Mesothelial cell of epicardium (in vitro differentiated cells): ENCODE measurements at places on chromosomes 3 and 15. TPM values are rescaled to one million over a fixed set of nuclear protein-coding genes. Genes with fewer than 3 reads are reported as not detected.
A peak's percentile ranks its signal among the peaks of the same experiment; 100 is the strongest.

- H3K27me3 ChIP-seq: no peaks in the 10 kb centered on the region
- no peak overlapping the region for H3K4me3 ChIP-seq
- DNase-seq: no peak
- peaks cover 16% of the 10 kb centered on the region for H3K4me1 ChIP-seq
- no peaks in the 10 kb centered on the region for H3K36me3 ChIP-seq
Measured at GRCh38 chr3:141330718-141331376, 37.5 kb upstream of the ZBTB38 start.

GRCh38 chr15:71761649-71762048 lies 48.7 kb upstream of the NR2E3 start:
- peaks cover 54% of the 10 kb centered on the region for H3K36me3 ChIP-seq
- no peak overlapping the region for H3K4me3 ChIP-seq
- peak overlapping the region; percentile 23 for H3K27ac ChIP-seq

DNA sequence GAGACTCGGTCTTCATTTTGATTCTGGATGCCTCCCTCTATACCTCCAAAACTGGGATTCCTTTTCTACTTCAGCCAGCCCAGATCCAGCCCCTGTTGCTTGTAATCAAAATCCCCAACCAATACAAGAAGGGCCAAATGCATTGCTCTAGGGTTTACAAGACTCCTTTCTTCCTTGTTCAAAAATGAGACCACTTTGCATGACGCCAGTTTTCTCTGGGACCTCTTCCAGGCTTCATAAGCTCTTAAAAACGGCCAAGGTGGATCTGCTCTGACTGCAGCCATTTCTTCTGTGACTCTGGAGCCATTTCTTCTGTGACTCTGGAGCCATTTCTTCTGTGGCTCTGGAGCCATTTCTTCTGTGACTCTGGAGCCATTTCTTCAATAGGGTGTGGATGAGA lies 71.9 kb downstream of the ADAMTS17 start:
- H3K27ac ChIP-seq: no peak overlapping the region
- peaks cover 1% of the 10 kb centered on the region for H3K4me1 ChIP-seq
- no peak overlapping the region for H3K4me3 ChIP-seq
- peaks cover 41% of the 10 kb centered on the region for H3K36me3 ChIP-seq

ZIC4 gene
- total RNA-seq: not detected in 3 replicates

GRCh38 chr3:53122933-53123305 lies 7.3 kb downstream of the RFT1 start:
- H3K27me3 ChIP-seq: no peaks in the 10 kb centered on the region
- H3K36me3 ChIP-seq: peaks cover 40% of the 10 kb centered on the region
- H3K27ac ChIP-seq: no peak overlapping the region
- no peak overlapping the region for H3K4me3 ChIP-seq
- H3K4me1 ChIP-seq: no peaks in the 10 kb centered on the region

- peaks cover 16% of the 10 kb centered on the region for H3K4me1 ChIP-seq
- H3K36me3 ChIP-seq: no peaks in the 10 kb centered on the region
- no peak for DNase-seq
- H3K27me3 ChIP-seq: no peaks in the 10 kb centered on the region
- no peak overlapping the region for H3K4me3 ChIP-seq
Measured at GRCh38 chr3:16378415-16378814, 113.4 kb downstream of the OXNAD1 start.

DNA sequence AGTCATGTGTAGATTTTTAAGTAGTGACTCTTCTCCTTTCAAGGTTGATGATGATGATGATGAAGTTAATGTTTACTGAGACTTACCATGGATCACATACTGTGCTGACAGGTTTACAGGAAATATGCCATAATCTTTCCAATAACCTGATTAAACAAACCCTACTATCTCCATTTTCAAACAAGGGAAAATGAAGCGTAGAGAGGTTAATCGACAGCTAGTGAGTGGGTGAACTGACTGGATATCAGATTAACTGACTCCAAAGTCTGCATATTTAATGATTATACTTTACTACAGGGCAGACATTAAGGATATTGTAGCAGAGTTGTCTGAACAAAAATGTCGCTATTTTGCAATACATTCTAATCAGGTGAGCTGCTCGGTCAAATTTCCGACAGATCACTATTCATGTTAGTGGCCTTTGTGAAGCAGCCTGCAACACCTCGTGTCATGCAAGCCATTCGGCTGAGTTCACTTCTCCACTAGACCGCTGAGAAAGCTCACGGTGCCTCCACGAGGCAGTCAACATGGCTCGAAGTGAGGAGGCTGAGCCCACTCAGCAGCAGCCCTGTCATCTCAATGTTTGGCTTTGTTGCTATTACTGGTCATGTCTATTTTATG lies 264.2 kb downstream of the NFKBIZ start:
- H3K27ac ChIP-seq: peak overlapping the region; percentile 92
- H3K27me3 ChIP-seq: no peaks in the 10 kb centered on the region
- peaks cover 28% of the 10 kb centered on the region for H3K4me1 ChIP-seq
- H3K4me3 ChIP-seq: no peak overlapping the region
- H3K36me3 ChIP-seq: peaks cover 6% of the 10 kb centered on the region

DNA sequence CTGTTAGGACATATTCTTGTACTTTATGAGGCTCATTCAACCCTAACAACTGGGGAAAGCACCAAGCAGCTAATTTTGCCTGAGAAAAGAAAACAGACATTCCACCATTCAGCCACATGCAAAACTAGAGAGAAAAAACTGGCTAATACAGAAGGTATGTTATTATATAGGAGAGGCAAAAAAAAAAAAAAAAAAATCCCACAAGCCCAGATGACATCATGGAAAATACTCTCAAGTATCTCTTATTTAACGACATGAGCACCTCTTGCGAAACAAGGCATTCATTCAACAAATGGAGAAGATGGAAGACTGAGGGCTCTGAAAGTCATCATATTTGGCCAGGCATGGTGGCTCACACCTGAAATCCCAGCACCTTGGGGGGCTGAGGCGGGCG lies 61.5 kb downstream of the PRICKLE2 start:
- peaks cover 22% of the 10 kb centered on the region for H3K4me1 ChIP-seq
- H3K27me3 ChIP-seq: no peaks in the 10 kb centered on the region
- DNase-seq: no peak
- H3K4me3 ChIP-seq: no peak overlapping the region
- H3K36me3 ChIP-seq: peaks cover 15% of the 10 kb centered on the region

- H3K27ac ChIP-seq: no peak overlapping the region
- H3K4me1 ChIP-seq: no peaks in the 10 kb centered on the region
- H3K27me3 ChIP-seq: peaks cover 17% of the 10 kb centered on the region
- no peak overlapping the region for H3K4me3 ChIP-seq
- no peaks in the 10 kb centered on the region for H3K36me3 ChIP-seq
Measured at GRCh38 chr3:69658514-69659140, 80.6 kb upstream of the MITF start.

CCR3 gene
- not detected in 3 replicates for total RNA-seq

IL20RB gene
- 0.86 to 1.8 TPM (median 1.6 TPM) in 3 replicates for total RNA-seq

DNA sequence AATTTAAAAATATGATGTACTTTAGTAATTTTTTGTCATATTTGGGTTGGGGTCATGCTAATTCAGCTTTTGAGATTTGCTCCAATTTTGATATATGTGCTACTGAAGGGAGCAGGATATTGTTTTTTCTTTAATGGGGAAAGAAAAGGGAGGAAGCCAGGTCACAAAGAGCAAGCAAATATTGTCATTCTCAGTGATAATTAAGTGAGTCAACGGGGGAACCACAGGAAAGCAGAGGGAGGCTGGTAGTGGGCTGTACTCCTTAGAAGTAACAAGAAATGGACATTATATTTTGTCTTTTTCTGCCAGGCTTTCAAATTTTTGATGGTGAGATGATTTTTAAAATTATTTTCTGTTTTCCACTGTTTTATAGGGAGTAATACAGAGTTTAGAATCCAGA lies 45.6 kb upstream of the NMD3 start:
- no peak overlapping the region for H3K27ac ChIP-seq
- no peaks in the 10 kb centered on the region for H3K27me3 ChIP-seq
- H3K36me3 ChIP-seq: no peaks in the 10 kb centered on the region
- no peak overlapping the region for H3K4me3 ChIP-seq

DNA sequence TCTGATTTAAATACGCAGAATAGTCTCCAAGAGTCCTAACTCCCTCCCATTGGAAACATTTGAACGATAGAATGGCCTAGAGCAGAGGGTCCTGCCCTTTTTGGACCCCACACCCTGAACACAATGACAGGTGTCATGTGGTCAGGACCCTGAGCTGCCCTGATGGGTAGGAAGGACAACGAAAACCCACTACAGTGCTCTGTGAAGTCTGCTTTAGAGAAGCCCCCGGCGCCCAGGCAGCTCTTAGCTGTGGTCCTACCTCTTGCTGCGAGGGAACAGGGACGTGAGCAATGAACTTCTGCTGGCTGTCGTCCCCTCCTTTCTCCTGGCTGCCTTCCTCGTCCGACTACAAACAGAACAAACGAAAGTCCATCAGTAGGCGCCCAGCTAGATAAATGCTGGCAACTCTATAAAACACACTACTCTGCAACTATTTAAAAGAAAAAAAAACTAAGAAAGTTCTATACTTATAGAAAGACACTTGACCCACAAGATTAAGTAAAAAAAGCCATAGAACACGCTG lies 8.7 kb upstream of the RAB43 start:
- H3K27me3 ChIP-seq: no peaks in the 10 kb centered on the region
- DNase-seq: no peak
- H3K4me3 ChIP-seq: no peak overlapping the region
- no peaks in the 10 kb centered on the region for H3K4me1 ChIP-seq
- H3K27ac ChIP-seq: no peak overlapping the region

- no peak overlapping the region for H3K4me3 ChIP-seq
- H3K27me3 ChIP-seq: peaks cover 53% of the 10 kb centered on the region
- H3K4me1 ChIP-seq: no peaks in the 10 kb centered on the region
- no peak for DNase-seq
- no peak overlapping the region for H3K27ac ChIP-seq
Measured at GRCh38 chr3:159200176-159200575, 398.3 kb downstream of the MFSD1 start.

SIDT1 gene
- not detected in 3 replicates for total RNA-seq

- H3K27me3 ChIP-seq: no peaks in the 10 kb centered on the region
- no peak for DNase-seq
- H3K27ac ChIP-seq: no peak overlapping the region
- no peaks in the 10 kb centered on the region for H3K36me3 ChIP-seq
Measured at GRCh38 chr15:95832668-95833067, 497.8 kb upstream of the NR2F2 start.

DNA sequence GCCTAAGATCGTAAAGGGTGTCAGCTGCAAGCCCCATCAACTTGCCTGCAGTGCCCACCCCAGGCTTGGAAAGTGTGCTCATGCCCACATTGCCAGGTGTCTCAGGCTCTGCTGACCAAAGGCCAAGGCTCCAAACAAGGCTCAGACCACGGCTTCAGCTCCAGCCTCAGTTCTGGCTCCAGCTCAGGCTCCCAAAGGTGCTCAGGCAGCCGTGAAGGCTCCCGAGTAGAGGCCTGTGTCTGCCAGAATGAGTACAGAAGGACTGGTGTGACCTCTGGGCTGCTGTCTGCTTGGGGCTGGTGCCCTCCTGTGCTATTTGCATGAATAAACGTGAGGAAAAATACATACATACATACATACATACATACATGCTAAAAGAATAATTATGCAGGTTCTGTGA lies 27.9 kb upstream of the UACA start:
- peaks cover 30% of the 10 kb centered on the region for H3K4me1 ChIP-seq
- H3K36me3 ChIP-seq: no peaks in the 10 kb centered on the region
- H3K27ac ChIP-seq: no peak overlapping the region
- no peaks in the 10 kb centered on the region for H3K27me3 ChIP-seq
- DNase-seq: no peak

- H3K4me3 ChIP-seq: no peak overlapping the region
- H3K27ac ChIP-seq: peak overlapping the region; percentile 59
- H3K36me3 ChIP-seq: no peaks in the 10 kb centered on the region
- H3K27me3 ChIP-seq: no peaks in the 10 kb centered on the region
Measured at GRCh38 chr3:2001306-2002108, 97.2 kb upstream of the CNTN4 start.

DNA sequence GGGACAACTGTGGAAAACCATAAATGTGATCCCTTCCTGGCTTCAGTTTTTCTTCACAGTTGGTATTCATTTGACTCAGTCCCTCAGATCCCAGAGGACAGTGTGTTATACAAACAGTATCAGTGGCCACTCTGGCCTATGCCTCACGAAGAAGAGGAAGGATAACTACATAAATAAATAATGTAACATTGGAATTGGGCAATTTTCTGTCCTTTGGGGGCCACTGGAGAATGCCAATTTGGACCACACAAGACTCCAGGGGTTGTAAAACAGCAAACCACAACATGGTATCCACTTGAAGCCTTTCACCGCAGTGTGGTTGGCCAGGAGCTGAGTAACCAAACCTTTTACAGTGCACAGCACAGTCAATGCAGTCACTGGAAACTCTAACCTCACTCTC lies 1077.0 kb downstream of the ROBO2 start:
- H3K4me3 ChIP-seq: no peak overlapping the region
- peaks cover 13% of the 10 kb centered on the region for H3K4me1 ChIP-seq
- no peaks in the 10 kb centered on the region for H3K27me3 ChIP-seq
- H3K36me3 ChIP-seq: no peaks in the 10 kb centered on the region
- H3K27ac ChIP-seq: no peak overlapping the region

ATP8B4 gene
- 1.4 to 2.1 TPM (median 1.8 TPM) in 3 replicates for total RNA-seq

PLIN1 gene
- total RNA-seq: 0.27 to 0.58 TPM (median 0.31 TPM) in 3 replicates

DNA sequence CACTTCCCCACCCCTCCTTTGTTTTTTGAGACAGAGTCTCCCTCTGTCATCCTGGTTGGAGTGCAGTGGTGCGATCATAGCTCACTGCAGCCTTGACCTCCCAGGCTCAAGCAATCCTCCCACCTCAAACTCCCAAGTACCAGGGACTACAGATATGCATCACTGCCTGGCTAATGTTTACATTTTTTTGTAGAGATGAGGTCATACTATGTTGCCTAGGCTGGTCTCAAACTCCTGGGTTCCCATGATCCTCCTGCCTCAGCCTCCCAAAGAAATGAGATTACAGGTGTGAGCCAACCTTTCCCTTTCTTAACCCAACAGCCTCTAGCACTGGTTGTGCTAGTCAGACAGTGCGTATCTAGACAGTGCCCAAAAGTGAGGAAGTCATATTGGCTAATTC lies 6.4 kb upstream of the GATM start:
- H3K36me3 ChIP-seq: no peaks in the 10 kb centered on the region
- H3K4me1 ChIP-seq: peaks cover 21% of the 10 kb centered on the region
- H3K4me3 ChIP-seq: no peak overlapping the region
- DNase-seq: no peak

GRCh38 chr3:126889276-126890201 lies 93.4 kb upstream of the PLXNA1 start:
- no peak overlapping the region for H3K27ac ChIP-seq
- H3K36me3 ChIP-seq: no peaks in the 10 kb centered on the region
- no peak overlapping the region for H3K4me3 ChIP-seq

DNA sequence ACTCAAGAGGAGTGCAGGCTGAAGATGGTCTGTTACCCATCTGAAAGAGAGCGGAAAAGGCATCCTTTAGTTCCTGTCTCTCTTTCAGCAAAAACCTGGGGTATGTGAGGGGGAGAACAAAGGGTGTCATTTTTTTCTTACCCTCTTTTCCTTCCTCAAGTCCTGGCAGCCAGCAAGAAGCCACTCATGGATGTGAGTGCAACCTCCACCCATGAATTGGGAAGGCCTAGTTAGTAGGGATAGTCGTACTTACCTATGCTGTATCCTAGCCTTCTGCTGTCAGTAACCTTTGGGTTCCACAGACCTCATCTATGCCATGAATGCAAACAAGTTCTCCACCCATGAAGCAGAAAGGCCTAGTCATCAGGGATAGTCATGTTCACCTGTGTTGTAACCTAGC lies 472.8 kb downstream of the ZIC1 start:
- peaks cover 1% of the 10 kb centered on the region for H3K36me3 ChIP-seq
- no peak for DNase-seq
- no peak overlapping the region for H3K4me3 ChIP-seq
- peaks cover 4% of the 10 kb centered on the region for H3K27me3 ChIP-seq
- no peak overlapping the region for H3K27ac ChIP-seq
- H3K4me1 ChIP-seq: peaks cover 2% of the 10 kb centered on the region

- no peak overlapping the region for H3K4me3 ChIP-seq
- no peaks in the 10 kb centered on the region for H3K4me1 ChIP-seq
- no peak overlapping the region for H3K27ac ChIP-seq
- no peaks in the 10 kb centered on the region for H3K36me3 ChIP-seq
Measured at GRCh38 chr3:181610973-181611265, 100.8 kb upstream of the SOX2 start.

TCF12 gene
- total RNA-seq: 188 to 194 TPM (median 192 TPM) in 3 replicates
